ENCODE measurements at places on chromosomes 16 and 17.

GRCh38 chr17:83071966-83072562 lies 7.3 kb upstream of the METRNL start:
- no peak for DNase-seq

- peak; percentile 93 for DNase-seq
Measured at GRCh38 chr17:74780443-74781238, 4.5 kb upstream of the NAT9 start.

DNA sequence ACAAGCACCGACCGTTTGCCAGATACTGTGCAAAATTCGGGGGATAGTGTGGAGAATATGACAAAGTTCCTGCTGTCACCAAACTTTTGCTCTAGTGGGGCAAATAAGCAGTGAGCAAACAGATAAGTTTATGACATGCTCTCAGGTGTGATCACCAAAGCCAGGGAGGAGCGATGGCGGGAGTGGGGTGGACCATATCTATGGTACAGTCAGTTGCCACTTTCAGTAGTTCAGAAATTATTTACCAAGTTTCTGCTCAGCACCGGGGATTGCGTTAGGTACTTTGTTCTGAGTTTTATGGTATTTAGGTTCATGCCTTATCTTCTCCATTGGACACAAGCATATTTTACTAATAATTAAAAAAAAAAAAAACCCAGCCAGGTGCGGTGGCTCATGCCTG lies 11.9 kb downstream of the MSI2 start:
- DNase-seq: no peak

- DNase-seq: no peak
Measured at GRCh38 chr16:1218930-1219611, 6.0 kb downstream of the TPSG1 start.

DNA sequence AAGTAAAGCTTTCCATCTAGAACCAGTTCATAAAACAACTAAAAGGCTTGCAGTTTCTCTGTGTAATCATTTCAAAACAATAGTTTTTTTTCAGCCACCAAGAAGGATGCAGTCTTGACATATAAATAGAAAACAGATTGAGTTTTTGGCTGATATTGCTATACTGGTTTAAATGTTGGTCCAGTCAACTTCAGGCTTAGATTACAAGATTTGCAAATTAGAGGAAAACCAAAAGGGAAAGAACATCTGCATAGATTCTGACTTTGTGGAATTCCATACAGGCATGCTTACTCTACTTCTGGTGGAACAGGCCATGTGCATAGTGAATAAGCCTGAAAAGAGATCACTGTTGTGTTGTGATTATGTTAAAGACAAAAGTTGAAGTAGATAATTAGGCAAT lies 150.3 kb downstream of the BCAS3 start:
- no peak for DNase-seq

DNA sequence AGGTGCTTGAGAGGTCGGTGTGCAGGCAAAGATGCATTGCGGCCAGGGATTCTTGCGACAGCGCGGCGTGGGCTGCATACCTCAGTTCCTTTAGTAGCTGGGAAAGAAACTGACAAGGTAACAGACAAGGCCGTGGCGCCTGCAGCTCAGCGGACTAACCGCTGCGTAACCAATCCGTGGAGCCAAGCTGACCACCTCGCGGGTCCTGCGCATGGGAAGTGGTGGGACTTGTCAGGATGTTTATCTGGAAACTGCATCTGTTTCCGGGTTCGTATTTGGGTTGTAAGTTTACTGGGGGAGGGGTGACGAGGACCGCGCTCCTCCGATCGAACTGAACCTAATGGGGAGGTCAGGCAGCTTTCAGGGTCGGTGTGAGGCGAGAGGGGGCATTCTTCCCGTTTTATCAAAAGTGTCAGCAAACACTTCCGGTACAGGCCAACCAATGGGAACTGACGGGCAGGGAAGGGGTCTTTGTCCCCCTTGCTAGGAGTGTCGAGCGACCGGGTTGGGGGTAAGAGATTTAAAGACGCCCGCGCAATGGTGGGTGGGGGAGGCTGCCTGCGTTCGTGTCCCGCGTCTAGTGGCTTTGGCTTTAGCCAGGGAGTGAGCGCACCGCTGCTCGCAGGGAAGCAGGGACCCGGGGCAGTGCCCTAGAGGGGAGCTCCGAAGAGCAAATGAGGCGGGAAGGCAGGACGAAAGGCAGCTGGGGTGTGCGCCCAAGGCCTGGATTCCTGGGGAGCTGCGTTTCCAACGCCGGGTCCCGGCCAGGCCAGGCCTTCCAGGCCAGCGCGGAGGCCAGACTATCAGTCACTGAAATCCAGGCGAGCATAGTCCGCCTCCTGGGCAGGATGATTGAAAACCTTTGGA lies 7.0 kb downstream of the IRX6 start:
- DNase-seq: no peak

DNA sequence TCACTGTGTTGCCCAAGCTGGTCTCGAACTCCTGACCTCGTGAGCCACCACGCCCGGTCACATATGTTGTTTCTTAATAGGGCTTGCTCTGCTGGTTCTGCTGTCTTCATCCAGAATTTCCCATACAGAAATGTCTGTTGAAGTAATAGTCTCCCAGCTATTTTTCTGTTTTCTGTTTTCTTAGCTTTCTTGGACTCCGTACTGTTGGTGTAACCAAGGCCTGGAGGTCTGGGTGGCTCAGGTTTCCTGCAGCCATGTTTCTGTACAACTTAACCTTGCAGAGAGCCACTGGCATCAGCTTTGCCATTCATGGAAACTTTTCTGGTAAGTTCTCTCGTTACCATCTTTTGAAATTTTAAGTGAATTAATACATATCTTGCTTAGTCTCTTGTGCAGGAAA lies 2.8 kb downstream of the SF3B3 start:
- DNase-seq: no peak

- no peak for DNase-seq
Measured at GRCh38 chr17:66498580-66498979, 196.2 kb downstream of the PRKCA start.

DNA sequence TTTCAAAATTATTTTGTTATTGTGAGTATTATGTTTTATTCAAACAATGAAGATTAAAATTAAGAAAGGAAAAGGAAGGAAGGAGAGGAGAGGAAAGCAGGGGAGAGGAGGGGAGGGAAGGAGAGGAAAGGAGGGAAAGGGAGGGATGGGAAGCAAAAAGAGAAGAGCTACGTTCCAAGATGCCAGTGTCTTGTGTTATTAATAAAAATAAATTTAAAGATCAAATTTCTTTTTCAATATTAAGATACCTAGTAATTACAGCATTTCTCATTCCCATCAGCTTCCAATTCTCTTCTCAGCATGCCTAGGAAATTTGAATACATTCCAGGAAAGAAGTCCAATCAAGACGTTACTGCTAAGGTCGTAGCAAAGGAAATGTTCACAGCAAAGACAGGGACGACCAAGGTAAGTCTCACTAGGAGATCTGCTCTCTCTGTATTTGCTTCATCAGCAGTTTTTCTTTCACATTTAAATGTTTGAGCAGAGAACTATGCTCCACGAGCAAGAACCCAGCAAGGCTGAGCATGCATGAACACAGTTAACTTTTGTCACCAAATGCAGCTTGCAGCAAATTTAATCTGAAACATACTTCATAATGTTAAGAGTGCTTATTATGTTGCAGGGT lies 63.3 kb upstream of the HLF start:
- DNase-seq: peak; percentile 7

GRCh38 chr17:32631341-32632096 lies 144.7 kb downstream of the CDK5R1 start:
- no peak for DNase-seq

DNA sequence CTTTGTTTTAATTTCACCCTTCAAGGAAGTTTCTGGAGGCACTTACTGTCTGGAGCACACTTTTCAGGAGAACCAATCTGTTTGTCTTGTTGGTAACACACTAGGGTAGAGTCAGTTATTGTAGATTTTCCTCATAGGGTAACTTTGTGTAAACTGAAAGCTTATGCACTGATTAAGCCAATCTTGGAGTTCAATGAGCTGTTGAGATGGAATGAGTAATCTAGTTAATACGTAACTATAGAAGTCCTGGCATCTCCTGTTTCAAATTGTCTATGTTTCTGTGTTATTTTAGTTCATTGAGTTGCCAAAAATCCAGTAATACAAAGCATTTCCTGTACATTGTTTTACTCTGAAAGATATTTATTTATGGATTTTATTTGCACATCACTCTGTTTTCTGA lies 111.6 kb upstream of the HAS3 start:
- no peak for DNase-seq

GRCh38 chr17:61812747-61813146 lies 50.6 kb downstream of the BRIP1 start:
- DNase-seq: no peak

Measured in T47D (cell line).